AG04449 (cell line): ENCODE measurements at places on chromosomes 5 and 9.

DNA sequence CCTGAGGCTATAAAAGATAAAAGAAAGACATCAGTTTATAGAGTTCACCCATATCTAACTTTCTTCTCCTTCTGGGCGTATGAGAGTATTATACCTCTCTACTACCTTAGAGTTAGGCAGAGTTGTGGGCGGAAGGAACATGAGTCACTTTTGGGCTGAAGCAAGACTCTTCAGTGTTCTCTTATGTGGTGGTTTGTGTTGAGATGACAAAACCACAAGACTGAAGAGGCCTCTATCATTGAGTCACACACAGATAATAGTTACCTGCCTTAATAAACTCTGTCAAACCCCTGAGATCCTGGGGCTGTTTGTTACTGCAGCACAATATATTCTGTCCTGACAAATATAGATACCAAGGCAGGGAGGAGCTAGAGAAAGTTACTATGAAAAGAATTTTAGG lies 184.2 kb downstream of the EFNA5 start:
- no peak for DNase-seq

GRCh38 chr5:56350011-56350596 lies 117.0 kb upstream of the ANKRD55 start:
- no peak for DNase-seq

- DNase-seq: no peak
These were observed 333.6 kb upstream of the MEF2C start for GRCh38 chr5:89216606-89217005.

GRCh38 chr9:107784235-107784958 lies 294.8 kb upstream of the KLF4 start:
- peak; percentile 17 for DNase-seq
